HS-5 (cell line): ENCODE measurements at places on chromosomes 5 and 9.

GRCh38 chr5:173498286-173498685 is 118.2 kb downstream of the BOD1 start:
- DNase-seq: peak; percentile 82

DNA sequence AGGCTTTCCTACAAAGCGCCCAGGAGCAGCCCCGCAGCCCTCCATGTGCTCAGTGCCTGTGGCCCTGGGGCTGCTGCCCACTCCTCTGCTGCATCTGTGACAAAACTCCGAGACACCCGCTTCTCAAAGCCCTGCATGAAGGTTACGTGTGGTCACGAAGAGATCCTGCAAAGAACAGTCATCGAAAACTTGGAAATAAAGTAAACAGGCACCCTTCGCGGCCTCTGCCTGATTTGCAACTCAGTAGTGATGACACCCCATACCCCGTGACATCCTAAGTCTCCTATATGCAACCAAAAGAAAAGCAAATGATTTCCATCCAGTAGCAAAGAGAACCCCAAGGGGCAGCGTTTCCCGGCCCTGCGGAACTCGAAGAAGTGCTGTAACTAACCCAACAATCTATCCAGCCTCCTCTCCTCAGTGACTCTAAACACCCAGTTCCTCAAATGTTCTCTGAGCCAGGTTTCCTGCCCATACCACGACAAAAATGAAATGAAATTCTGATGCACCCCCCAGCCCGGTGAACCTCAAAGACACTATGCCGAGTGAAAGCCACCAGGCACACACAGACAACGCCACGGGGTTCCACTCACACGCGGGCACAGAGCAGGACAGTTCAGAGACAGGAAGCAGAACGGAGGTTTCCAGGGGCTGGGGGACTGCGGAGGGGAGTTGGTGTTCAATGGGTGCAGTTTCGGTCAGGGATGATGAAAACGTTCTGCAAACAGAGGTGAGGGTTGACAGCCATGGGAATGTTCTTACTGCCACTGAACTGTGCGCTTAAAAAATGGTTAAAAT is 19.0 kb downstream of the NACC2 start:
- no peak for DNase-seq

DNA sequence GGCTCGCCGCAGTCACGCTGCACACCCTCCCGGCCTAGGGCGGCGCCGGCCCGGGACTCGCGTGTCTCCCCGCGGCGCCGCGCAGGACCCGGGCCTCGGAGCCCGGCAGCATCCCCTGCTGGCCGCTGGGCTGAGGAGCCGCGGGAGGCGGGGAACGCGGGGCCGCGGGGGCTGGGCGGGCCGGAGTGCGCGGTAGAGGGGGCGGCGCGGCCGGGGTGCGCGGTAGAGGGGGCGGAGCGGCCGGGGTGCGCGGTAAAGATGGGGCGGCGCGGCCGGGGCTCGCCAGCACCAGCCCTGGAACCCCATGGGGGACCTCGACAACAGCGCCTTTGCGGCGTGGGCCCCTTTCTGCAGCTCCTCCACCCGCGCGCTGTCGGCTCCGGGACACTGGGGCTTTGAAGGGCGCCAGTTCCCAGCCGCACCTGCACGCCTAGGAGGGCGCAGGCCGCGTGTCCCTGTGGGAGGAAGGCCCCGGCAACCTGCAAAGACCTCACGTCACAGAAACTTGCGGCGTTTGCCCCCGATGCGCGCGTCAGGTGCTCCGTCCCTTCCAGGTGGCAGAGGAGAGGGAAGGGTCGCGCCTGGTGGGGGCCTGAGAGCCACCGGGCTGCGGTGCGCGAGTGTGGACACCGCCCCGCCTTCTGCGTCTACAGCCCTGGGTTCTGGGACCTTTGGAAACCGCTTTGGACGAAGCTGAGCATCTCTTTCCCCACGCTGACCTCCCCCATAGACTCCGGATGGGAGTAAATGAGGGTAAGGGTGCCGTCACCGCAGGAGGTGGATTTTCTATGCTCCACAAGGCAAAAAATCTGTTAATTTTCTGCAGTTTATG is 49.6 kb downstream of the NSUN2 start:
- no peak for DNase-seq

DNA sequence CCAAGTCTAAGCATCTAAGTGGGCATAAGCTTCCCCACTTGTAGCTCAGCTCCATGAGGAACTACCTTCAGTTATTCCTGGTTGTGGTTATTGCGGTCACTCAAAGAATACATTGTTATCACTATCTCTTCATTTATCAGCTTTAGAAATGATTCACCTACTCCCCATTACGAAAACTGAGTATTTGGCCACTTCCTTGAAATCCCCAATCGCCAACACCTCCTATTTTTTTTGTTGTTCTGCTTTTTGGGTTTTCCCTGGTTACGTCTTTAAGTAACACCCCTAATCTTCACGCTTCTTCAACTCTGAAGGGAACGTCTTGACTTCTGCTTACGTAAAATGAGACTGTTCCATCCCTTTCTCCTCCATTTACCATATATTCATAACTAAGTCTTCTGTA is 20.7 kb downstream of the MAPK9 start:
- no peak for DNase-seq

DNA sequence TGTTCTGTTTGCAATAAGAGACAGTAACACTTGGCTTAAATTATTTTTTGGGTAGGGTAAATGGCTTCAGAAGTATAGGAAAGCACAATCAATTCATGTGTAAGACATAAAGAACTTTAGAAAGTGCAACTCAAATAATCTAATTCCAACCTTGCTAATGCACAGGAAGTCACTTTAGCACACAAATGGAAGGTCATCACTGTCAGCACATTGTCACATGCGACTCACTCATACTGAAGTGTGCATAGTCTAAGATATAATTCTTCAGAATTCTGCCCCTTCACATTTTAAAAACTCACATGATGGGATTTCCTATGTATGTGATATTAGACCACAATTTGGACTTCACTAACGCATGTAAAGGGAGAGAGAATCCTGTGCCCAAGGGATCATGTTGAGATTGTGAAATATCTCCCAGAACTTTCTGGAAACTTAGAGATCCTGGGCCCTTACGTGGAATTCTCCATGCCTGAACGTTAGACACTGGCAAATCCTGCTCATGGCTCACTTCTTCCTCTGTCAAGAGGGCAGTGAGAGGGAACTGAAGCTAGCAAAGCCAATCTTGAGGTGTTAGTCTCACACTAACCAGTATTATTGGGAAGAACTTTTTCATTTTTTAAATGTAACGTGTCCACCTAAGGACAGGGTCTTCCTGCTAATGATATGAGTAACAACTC is 403.2 kb upstream of the PTGER4 start:
- no peak for DNase-seq

DNA sequence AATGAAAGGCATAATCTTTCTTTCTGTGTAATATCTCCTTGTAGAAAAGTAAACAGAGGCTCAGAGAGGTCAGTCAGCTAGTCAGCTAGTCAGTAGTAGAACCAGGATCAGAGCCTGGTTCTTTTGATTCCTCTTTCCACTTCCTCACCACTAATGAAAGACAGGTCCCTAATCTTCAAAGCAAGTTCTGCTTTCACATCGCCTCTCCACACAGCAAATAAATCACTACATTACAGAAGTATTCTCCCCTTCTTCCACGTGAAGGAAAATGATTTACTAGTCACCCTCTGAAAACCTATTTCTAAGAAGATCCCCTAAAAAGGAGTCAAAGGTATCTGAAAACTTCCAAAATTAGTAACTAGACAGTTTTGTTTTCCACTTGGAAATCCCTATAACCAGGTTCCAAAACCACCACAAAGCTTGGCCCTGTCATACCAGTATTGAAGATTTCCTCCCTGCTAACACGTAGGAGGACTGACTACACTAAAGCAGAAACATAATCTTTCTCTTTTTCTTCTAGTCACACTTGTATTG is 140.5 kb upstream of the TARS1 start:
- DNase-seq: no peak

- no peak for DNase-seq
These were observed 31.8 kb downstream of the SEC61B start for GRCh38 chr9:99253772-99254431.

DNA sequence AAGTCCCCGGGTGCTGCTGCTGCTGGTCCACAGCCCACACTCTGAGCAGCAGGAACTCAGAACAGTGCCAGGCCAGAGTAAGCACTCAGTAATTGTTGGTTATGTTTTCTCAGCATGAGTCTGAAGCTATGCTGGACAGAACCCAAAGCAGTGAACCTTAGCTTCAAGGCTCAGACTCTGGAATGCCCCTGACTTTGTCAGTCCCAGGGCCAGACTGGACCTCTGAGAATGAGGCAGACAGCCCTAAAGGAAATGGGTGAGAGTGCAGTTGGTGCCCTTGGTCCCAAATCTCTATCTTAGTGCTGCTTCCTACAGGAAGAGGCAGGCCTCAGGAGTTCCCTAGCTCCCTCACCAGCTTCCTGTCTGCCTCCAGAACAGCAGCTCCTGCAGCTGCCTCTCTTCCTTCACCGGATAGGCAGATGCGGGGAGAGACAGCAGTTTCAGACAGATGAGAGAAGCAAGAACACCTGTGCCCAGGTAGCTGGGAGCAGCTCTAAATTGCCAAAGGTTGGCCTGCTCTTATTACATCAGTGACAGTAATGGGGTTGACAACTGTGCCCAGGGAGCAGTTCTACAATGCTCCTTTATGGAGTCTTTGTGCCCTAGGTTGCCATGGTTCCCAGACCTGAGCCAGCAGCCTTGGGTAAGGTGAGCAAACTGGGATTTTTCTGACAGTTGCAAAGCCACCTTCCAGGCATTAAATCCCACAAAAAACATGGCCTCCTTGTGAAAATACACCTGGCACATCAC is 82.2 kb upstream of the CXCL14 start:
- no peak for DNase-seq

DNA sequence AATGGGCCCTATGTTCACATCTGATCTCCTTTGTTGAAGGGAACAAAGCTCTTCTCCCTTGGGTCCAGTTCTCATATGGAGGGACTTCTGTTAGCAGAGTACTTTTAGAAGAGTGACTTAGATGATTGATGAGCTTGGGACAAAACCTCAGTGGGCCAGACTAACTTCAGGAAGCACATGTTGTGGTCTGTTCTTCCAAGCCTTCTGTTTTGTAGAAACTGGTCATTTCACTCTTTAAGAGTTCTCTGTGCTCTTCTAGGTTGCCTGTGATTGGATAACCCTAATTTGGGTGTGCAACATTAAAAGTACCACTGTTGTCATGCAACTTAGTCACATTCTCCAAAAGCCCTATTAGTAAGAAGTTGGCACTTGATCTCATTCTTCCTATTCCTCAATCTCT is 183.5 kb upstream of the ACO1 start:
- DNase-seq: no peak

DNA sequence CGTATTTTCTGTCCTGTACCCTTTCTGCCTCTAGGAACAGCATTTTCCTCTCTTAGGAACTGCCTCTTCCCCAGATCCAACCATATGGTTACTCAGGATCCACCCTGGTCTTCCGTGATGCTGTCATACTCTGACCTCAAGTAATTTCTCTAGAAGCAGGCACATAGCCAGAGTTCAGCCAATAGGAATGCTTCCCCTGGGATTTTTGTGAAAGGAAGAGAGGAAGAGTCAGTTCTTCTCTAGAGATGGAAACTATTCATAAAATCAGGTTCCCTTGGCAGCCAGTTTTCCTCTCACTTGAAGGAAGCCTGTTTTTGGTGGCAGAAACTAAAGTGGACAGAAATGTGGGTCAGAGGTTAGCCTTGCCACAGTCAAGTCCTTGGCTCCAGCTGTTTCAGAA is 400.1 kb upstream of the PCSK5 start:
- DNase-seq: no peak

GRCh38 chr5:24823625-24824024 is 178.8 kb upstream of the CDH10 start:
- DNase-seq: no peak

- DNase-seq: no peak
These were observed 20.9 kb downstream of the FOXE1 start for GRCh38 chr9:97873882-97874281.

- DNase-seq: no peak
These were observed 1036.4 kb downstream of the NR2F1-AS1 start for GRCh38 chr5:92544596-92544995.

- DNase-seq: no peak
These were observed 82.8 kb upstream of the SPATA31C2 start for GRCh38 chr9:88221105-88221504.

DNA sequence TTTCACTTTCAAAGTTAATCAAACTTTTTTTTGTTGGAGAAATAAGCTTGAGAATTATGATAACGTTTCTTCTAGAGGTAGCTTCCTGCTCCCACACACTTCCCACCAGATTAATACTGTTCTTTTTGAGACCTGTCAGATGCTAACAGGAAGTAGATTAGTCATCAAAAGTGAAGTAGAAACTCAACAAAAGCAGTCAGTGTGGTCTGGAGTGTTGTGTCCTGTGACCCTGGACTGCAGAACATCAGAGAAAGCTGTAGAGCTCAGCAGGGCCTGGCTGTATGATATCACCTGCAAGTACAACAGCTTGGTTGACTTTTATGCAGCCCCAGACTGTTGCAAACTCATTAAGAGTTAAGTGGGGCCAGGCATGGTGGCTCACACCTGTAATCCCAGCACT is 495.7 kb upstream of the CYLC2 start:
- DNase-seq: no peak

DNA sequence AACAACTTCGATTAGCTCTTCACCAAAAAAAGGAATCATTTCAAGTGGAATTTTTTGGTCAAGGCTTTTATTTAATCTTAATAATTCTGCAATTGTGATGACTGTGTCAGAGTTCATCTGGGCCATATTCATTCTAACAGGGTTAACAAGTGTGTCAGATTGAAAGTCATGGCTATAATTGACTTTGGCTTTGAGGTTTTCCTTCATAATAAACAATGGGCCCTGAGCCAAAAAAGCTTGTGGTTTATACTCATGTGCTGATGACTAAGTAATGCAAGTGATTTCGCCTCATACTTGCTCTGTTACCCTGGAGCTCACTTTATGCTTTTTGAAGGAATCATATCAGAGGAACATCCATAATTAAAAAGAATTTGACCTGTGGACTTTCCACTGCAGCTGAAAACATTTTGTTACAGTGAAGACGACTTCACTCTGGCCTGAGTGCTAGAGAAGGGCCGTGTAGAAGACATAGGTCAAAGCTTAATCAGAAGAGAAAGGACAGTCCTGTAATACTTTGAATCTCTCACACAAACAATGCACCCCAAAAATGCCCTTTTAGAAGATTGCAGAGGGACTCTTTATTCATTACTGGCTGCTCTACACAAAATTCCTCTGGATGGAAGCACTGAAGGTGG is 101.7 kb downstream of the GDNF start:
- DNase-seq: peak; percentile 99

DNA sequence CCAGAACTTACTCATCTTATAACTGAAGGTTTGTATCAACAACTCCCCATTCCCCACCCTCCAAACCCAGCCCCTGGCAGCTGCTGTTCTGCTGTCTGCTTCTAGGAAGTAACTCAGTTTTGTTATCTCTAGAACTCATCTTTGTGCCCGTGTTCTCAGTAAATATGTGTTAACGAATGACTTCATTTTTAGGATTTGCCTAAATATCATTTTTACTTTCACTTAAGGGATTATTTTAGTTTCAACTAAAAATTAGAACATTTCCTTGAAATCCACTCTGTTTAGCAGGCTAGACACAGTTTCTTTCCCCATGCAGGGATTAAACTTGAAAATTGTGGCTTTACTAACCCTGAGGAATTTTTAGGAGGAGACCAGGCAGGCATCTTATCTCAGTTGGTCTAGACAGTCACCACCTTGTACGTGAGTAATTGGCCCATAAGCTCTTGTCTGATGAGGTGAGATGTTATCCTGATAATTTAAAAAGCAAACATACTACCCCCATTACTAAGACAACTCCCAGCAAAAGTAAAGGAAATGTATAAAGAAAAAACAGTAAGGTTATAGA is 68.2 kb upstream of the TNFAIP8 start:
- no peak for DNase-seq

GRCh38 chr9:111102793-111103464 is 64.7 kb upstream of the LPAR1 start:
- no peak for DNase-seq

GRCh38 chr9:77649109-77649812 is 1.1 kb upstream of the GNA14 start:
- no peak for DNase-seq
